ENCODE measurements at places on chromosomes 13 and 19. TPM values are rescaled to one million over a fixed set of nuclear protein-coding genes. Genes with fewer than 3 reads are reported as not detected.

DNA sequence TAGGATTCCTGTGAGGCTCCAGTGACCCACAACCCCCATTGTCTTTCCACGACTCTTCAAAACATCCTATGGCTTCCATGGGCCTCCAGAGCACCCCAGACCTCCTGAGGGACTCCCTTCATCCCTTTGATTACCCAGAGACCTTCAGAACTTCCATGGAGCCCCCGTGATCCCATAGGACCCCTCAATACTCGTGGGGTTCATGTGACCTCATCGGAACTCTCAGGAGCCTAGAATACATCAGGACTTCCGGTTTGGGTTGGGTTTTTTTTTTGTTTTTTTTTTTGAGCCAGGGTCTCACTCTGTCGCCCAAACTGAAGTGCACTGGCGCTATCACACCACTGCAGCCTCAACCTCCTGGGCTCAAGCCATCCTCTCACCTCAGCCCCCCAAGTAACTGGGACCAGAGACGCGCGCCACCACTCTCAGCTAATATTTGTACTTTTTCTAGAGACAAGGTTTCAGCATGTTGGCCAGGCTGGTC lies 774 bp downstream of the ALDH16A1 start:
- no peak for DNase-seq

- no peak for DNase-seq
Observed at GRCh38 chr13:88085036-88085435, 413.9 kb downstream of the SLITRK5 start.

DNA sequence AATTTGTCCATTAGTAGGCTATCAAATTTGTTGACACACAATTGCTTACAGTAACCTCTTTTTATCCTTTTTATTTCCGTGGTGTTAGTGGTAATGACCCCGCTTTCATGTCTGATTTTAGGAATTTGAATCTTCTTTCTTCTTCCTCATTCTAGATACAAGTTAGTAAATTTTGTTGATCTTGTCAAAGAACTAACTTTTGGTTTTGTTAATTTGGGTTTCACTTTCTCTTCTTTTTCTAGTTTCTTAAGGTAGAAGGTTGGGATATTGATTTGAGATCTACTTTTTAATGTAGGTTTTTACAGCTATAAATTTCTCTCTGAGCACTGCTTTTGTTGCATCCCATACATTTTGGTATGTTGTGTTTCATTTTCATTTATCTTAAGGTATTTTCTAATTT lies 53.3 kb upstream of the SLC7A1 start:
- DNase-seq, result no peak

DNA sequence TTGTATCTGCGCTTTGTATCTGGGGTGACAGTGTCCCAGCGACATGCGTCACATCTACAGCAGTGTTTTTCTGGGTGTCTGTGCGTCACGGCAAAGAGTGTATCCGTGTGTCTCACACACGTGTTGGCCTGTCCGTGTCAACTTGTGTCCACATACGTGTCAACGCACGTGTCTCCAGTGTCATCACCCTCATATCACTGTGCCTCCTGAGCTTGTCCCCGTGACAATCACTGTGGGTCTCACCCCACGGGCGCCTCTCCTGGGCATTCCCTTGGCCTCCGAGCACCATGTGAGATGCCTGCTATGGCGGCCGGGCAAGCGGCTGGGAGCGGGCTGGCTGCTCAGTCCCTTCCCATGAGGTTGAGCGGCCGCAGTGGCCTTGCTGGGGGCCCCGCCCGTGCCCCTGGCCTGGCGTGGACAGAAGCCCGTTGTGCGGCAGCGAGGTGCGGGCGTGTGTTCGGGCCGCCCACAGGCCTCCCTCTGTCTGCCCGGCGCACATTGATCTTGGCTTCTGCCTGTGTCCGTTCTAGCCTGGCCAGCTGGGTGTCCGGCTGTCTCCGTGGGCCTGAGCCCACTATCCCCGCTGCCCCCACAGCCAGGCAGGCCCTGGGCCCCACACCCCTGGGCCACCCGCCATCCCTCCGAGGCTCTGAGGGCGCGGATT lies 6.4 kb downstream of the NFIX start:
- no peak for DNase-seq

Gene ALDH16A1
- 62.3 TPM for total RNA-seq

DNA sequence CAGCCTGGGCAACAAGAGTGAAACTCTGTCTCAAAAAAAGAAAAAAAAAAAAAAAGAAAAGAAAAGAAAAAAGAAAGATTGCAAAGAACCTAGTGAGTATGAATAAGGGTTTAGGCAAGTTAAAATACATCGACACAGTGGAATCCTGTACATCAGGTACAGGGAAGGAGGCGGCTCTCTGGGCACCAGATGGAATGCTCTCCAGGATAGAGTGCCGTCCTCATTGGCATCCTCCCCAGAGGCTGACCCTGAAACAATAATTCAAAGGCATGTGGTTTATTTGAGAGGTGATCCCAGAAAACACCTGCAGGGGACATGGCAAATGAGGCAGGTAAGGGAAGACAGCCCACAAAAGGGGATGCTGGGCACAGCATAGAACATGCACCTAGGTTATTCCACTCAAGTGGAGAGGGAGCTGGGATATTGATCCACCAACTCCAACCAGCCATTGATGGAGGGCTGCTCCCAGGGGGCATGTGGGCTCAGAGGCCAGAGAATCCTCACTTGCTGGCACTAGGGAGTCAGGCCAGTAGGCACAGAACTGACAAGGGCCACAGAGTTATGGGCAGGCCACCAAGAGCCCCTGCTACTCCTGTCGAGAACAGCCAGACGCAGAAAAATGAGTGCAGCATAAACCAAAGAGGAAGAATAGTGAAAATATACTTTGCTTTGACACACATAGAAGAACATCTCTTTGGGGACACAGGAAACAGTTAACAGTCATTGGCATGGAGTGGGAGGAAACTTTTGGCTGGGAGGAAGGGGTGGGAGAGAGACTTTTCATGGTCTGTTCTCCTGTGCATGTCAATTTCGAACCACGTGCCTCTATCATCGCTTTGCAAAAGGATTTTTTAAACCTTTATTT lies 4.2 kb downstream of the TSPAN16 start:
- no peak for DNase-seq

Gene TMPRSS9
- total RNA-seq, result 0.16 TPM

- DNase-seq, result no peak
Observed at GRCh38 chr13:73859841-73860240, 274.4 kb downstream of the KLF12 start.

- DNase-seq, result no peak
Observed at GRCh38 chr13:34617473-34618083, 324.5 kb upstream of the NBEA start.

- no peak for DNase-seq
Observed at GRCh38 chr19:54189145-54189734, at the start of gene MBOAT7. Gene MBOAT7, minus strand, starts transcription at chr19:54189580. Its CDS starts 1,072 bp downstream, at chr19:54188508.

DNA sequence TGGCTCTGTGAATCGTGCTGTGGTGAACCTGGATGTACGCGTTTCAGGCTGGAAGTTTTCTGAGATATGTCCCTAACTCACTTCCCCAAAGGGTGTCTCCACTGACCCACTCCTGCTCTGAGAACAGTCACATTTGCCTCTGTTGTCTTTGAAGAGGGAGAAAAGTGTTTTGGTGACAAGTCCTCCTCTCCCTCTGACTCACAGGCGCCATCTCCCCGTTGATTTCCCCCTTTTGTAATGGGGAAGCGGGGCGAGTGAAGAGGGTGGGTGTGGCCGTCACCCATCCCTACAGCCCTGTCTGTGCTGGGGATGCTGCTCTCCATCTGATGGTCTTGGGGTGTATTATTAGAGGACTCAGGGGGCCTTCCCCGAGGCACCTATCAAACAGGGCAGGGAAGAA lies 9.6 kb downstream of the APC2 start:
- DNase-seq, result no peak

DNA sequence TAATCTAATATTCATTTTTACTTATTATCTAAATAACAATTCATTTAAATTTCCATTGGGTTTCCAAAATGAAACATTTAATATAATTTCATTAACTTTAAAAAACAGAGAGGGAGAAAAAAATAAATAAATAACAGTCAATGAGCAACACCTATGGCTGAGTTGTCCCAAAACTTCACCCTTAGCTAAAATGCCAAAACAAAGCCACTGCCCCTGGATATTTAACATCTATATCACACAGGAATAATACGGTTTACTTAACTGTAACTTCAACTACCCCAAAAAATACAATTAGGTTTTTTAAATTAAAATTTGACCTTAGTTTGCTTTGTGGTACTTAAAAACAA lies 541 bp downstream of the ELF1 start:
- no peak for DNase-seq
